ENCODE measurements at places on chromosomes 4 and X.

GRCh38 chr4:69116645-69117321, 20.5 kb downstream of the UGT2B7 start:
- DNase-seq: no peak

GRCh38 chrX:335758-336155, 17.2 kb upstream of the GTPBP6 start:
- DNase-seq: no peak

- DNase-seq: no peak
Measured at GRCh38 chr4:123116412-123116811, 194.0 kb upstream of the NUDT6 start.

GRCh38 chr4:172947594-172947993, 221.0 kb upstream of the GALNT7 start:
- no peak for DNase-seq

DNA sequence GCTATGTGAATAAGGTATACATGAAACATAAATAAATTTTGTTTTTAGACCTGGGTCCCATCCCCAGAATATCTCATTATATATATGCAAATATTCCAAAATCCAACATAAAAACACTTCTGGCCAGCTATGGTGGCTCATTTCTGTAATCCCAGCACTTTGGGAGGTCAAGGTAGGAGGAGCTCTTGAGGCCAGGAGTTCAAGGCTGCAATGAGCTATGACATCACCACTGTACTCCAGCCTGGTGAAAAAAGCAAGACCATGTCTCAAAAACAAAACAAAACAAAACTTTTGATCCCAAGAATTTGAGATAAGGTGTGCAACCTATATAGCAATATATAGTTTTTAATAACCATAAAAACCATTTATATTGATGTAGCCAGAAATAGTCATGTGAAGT, 5.4 kb upstream of the ADGRA3 start:
- DNase-seq: no peak

DNA sequence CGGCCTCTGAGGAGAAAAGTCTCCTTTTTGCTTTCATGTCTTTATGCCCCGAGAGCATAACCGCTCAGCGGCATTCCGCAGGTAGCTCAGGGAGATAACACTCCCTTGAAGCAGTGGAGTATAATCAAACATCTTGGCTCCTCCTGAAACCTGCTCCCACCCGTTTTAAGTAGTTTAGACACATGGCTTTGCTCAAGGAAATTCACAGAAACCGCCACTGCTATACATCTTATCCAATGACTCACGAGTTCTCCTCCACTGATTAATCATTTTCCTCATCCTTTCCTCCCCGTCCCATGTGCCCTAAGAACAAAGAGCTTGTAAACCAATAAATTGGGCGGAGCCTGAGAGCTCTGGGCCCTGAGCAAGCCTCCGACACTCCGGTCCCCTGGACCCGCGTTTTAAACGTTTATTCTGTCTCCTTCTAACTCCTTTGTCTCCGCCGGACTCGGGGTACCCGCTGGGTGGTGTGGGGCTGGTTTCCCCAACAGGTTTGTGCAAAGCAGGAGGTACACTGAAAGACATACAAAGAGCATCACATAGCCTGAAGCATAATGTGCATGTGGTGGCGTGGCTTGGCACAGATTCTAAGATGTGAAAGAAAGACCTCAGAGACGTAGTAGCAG, 401.2 kb downstream of the TLL1 start:
- no peak for DNase-seq

DNA sequence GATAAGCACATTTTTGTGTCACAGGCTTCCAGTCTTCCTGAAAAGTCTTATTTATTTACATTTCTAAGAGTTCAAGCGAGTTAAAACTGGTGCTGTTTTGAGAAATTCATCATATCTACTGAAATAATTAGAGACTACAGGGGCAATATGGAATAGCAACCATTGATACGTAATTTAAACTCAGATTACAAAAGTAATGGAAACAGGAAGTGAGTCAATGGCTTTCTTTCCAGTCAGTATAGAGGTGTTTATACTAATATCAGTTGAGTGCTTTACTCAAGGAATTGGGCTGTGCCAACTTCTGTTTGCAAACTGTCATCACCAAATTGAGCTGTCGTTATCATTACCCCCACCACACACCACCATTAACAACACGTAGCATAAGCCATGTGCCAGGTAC, 222.7 kb downstream of the COL25A1 start:
- DNase-seq: no peak

- no peak for DNase-seq
Measured at GRCh38 chrX:133555782-133556458, 140.6 kb upstream of the GPC4 start.

GRCh38 chr4:151955721-151956380, 195.0 kb upstream of the GATB start:
- no peak for DNase-seq

- no peak for DNase-seq
Measured at GRCh38 chrX:64908121-64908520, 68.1 kb downstream of the ZC4H2 start.

DNA sequence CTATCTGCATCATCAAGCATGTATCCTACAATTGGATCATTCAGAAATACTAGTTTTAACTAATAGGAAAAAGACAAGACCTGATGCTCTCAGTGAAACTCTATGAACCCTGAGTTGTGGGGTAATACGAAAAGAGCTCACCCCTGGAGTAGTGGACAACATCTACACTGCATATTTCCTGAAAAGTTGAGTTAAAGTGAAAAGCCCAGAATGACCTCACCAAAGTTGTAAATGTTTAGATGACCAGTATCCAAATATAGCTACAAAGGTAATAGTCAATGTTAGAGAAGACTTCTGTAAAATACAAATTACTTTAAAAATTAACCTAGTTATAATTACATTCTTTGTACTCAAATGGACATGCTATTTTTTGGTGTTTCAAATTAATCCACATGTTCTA, 52.8 kb upstream of the SRPX start:
- no peak for DNase-seq

DNA sequence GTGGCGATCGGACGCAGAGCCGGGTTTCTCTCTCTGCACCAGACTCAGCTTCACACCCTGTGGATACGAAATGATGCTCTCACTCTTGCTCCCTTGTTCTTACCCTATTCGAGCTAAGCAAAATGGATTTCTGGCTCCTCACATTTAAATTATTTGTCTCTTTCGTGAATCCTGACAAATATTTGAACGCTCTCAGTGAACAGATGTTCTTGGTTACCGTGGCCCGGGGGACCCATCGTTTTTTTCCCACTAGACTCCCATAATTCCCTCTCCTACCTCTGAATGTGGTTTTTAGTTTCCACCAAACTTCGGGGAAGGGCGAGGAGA, 630 bp downstream of the SMARCA5 start:
- no peak for DNase-seq

DNA sequence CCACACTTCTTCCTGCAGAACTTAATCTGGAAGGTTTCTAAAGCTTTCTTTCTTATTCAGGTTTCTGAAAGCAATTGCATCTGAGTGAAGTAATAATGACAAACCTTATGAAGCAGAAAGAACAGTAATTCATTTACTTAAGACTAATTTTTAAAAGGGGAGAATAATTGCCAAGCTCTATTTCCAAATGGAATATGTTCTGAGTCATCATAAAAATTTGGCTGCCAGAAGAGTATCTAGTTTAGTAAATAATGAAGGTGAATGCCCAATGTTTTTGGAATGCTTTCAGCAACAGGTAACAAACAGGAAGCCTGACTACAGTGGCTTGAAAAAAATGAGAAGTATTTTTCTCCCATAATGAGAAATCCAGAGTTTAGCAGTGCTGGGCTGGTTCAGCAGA, 227.3 kb upstream of the TET2 start:
- no peak for DNase-seq

DNA sequence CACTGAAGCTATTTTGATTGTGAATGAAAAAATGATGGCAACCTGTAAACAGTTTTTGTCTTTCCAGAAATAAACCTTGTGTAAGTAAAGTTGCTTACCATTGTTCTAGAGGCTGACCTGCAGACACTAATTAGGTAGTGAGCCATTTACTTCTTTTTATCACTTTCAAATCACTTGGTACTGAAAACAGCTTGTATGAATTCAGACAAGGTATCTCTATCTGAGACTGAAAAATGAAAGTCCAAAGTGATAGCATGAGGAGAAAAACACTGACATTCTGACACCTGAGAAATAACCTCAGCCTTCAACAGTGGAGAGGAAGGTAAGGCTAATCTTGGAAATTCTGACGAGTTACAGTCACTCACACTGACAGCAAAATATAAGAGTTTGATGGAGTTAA, 238.8 kb downstream of the GPC3 start:
- DNase-seq: no peak

- no peak for DNase-seq
Measured at GRCh38 chr4:604131-604530, 21.2 kb upstream of the PDE6B start.

- no peak for DNase-seq
Measured at GRCh38 chr4:112752061-112752460, 115.1 kb downstream of the LARP7 start.

DNA sequence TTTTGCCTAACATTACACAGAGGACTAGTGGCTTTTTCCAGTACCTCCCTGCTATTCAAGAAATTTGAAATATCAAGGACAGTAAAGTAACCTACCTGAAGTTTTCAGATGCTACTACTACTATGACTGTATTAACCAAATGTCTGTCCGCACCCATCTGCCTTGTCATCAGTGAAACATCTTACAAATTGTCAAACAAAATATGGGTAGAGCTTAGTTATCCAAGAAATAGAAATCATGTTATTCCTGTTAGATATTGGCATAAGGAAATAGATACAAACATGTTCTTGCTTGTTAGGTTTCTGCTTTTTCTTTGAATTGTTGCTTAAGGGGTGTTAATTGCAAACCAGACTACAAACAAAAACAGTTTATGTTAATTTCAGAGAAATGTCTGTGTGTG, 63.9 kb downstream of the PLS3 start:
- DNase-seq: no peak

DNA sequence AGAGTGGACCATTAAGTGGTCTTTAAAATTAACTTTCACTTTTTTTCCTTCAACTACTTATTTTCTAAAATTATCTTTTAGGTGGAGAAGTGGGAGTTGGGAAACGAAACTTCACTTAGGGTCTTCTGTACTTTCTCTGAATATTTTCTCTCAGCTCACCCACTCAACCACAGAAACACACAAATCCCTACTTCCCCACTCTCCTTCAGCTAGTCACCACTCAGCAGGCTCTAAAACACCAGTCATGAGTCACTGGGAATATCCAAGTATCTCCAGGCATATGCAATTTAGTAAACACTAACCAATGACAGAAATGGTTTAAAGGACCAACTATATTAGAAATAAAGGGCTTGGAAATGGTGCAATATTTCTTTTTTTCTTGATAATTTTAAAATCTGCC, 153.0 kb upstream of the RPS6KA6 start:
- no peak for DNase-seq

Data from stimulated activated CD8-positive, alpha-beta memory T cell treated with anti-CD3 and anti-CD28 coated beads, Interleukin-4, amount 100 ng/mL, for 4 hours (primary cell).